ENCODE measurements at places on chromosomes 4 and X. TPM values are rescaled to one million over a fixed set of nuclear protein-coding genes. Genes with fewer than 3 reads are reported as not detected.

DNA sequence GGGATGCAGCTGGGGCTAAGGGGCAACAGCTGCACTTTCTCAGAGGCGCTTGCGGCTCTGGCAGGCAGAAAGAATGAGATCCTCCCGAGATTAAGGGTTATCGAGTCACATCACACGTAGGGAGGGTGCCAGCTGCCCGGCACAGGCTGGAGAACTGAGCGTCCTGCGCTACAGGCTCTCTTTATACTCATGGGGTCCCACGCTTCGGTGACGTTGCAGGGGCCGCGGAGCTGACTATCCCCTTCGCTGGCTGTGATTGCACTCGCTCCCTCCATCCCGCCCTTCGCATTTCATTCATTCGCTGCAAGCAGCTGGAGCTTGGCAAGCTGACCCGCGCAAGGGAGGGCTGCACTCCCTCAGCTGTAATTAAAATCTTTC lies at the start of gene TACR3:
TSS of gene TACR3 (minus strand) at position 156 of the 378 bp plus-strand sequence. CDS start 310 bp downstream, outside the sequence.
- DNase-seq, result no peak

GRCh38 chr4:96974295-96974694 lies 1134.4 kb downstream of the PDHA2 start:
- no peak for DNase-seq

PROM1 gene
- 0.02 TPM for total RNA-seq

DNA sequence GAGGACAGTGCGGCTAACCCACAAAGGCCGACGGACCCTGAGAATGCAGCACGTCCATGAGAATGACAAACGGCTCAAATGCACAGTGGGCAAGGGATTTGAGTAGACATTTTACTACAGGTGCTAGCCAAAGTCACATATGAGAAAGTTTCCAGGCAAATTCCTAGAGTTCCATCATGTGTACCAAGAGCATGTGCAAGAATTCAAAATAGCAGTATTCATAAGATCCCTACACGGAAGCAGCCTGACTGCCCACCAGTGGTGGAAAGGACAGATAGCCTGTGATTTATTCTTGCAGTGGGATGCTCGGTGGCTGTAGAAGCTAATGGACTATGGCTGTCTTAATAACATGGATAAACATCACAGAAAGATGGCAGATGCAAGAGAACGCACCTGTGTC lies 68.0 kb downstream of the RGS12 start:
- no peak for DNase-seq

CRMP1 gene
- 51.5 TPM for total RNA-seq

- DNase-seq, result no peak
Observed at GRCh38 chr4:15636818-15637217, 18.3 kb downstream of the FBXL5 start.

- DNase-seq, result no peak
Observed at GRCh38 chr4:99759346-99759984, 57.2 kb upstream of the DAPP1 start.

TAF7L gene
- not detected for total RNA-seq

DNA sequence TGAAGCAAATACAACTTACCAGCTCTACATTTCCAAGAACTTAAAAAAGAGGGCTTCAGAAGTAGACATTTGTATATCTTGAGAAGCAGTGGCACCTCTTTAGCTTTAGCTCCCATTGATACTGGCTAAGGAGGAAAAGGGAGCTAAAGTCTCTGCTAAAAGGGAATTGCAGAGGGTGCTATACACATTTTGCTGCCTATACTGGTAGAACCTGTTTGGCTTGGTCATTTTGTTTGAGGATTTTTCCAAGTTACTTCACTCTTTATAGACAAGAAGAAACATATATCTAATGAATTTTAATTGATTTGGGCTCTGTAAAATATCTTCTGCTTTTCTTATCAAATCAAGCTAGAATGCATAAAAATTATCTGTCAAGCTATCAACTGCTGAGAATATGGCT lies 11.8 kb downstream of the PAPSS1 start:
- DNase-seq, result no peak

- no peak for DNase-seq
Observed at GRCh38 chr4:158724637-158725036, 1.4 kb upstream of the PPID start.

GRCh38 chr4:8599657-8600056 lies 7.1 kb downstream of the CPZ start:
- DNase-seq, result peak; percentile 92

DNA sequence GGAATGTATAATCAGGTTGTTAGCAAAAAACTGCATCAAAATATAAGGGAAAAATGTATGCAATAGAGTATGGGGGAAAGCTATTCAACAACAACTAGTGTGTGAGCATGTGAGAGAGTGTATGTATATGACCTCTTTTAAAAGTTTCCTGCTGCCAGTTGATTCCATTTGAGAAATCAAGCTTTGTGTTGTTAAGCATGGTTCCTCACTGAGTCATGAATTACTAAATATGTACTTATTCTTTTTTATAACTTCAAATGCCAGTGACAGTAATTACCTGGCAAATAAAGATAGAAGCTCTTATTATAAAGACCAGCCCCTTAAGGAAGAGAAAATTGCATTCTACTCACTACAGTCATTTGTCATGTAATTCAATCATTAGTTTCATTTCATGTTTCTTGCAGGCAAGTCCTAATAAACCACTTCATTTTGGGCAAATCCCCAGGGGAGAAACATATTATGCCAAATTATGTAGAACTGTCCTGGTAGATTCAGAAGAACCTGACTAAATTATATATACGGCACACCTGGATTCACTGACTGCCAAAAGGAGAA lies 19.2 kb downstream of the RASGEF1B start:
- DNase-seq, result no peak

SASH3 gene
- total RNA-seq, result not detected

PRKG2 gene
- total RNA-seq, result 0.02 TPM

All from A172 (cell line).